ENCODE measurements at places on chromosomes 2 and 18.

DNA sequence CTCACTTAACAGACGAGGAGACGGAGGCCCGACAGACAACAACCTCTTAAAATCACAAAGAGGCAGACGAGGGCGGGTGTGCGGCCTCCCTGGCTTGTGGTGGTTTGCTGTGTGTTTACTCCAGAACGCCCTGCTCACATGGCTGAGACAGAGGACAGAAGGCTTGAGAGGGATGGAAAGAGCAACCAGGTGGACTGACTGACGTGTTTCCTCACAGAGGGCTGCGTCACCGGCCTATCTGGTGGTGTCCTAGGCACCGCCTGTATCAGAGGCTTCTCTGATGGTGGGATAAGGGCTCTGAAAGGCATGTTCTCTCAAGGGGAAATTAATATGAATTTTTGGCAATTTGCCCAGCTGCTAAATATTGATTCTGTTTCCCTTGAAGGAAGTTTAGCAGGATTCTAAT, 47.0 kb upstream of the RALBP1 start:
- no peak for DNase-seq

- no peak for DNase-seq
Measured at GRCh38 chr18:23784832-23785245, 95.6 kb downstream of the LAMA3 start.

DNA sequence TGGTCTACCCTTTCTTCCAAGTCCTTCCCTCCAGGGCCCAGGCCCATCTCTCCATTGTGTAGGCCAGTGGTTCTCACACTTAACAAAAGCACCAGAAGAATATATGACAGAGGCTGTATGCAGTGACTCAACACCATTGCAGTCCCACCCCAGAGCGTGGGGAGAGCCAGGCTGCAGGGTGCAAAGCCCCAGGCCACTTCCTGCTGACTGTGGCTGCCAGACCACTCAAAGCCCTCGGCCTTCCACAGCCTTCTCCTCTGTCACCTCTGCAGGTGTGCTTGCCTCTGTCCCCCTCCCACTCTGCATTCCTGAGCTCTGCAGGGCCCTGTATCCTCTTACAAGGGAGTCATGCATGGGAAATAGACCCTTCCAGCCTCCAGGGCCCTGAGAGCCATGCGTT, 40.4 kb upstream of the ARHGEF4 start:
- no peak for DNase-seq

DNA sequence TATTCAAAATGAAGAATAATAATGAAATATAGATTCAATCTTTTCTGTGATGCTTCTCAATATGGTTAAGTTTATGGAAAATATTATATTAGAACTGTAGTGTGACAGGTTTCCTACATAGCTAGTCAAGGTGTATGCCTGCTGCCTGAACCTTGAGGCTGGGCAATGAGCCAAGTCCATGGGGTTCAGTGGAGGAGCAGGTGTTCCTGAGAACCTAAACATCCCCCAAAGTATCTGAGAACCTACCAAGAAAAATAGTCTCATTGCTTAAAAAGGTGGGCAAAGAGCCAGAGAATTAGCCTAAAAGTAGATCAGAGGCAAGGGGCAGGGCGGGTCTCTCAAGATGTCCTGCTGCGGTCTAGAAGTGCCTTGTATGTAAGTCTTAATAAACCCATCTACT, 185.9 kb upstream of the SPHKAP start:
- no peak for DNase-seq

DNA sequence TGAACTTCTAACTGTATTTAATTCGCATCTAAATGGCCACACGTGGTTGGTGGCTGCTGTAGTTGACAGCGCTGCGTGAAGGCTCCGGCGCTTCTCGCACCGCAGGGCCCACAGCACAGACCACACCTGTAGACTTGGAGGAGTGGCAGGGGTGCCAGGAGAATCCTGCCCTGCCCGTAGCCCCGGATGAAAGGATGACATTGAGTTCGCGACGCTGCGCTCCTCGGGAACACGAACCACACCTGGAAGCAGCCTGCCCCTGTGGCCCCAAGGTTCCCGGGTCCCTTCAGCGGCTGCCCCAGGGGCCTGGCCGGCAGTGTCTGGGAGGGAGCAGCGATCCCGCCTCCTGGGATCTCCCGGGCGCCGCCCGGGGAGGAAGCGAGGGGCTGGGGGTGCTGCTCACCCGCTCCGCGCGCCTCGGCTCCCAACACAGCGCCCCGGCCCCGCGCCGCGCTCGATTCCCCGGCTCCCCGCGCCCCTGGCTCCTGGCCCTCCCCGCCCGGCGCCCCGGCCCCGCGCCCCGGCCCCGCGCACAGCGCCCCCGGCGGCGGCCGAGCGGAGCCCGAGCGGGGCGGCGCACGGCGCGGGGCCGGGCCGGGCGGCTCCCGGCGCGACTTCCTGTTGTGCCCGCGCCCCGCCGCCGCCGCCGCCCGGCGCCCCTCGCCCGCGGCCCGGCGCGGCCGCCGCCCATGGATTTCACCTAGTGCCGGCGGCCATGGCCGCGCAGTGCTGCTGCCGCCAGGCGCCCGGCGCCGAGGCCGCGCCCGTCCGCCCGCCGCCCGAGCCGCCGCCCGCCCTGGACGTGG, at the start of gene RNPEPL1:
Gene RNPEPL1 (plus strand): TSS at position 613 of the 806 bp plus-strand sequence. CDS start 103 bp downstream, at position 716.
- DNase-seq, result no peak

Data from stimulated activated CD4-positive, alpha-beta T cell treated with anti-CD3 and anti-CD28 coated beads, Interleukin-12 subunit alpha, Interleukin-12 subunit beta, amount 100 ng/mL, for 48 hours (primary cell).